ENCODE measurements at places on chromosomes 6 and 20. TPM values are rescaled to one million over a fixed set of nuclear protein-coding genes. Genes with fewer than 3 reads are reported as not detected.

DNA sequence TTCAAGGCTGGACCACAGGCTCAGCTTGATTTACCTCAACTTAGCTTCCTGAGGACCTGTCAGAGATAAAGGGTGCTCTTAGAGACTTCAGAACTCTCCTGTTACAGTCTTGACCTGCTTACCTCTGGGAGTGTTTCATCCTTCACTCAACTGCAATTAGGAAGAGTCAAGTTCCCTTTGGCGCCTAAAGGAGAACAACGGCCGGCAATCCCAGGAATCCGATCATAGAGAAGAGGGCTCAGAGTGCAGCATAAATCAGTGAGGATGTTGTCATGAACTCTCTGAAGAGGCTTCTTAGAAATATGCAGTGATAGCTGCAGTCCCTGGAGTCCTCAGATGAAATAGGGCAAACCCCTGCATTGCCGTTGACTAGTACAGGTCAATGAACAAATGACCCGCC is 36.4 kb downstream of the LYRM2 start:
- DNase-seq: no peak
- H3K36me3 ChIP-seq: no peaks in the 10 kb centered on the region
- H3K27ac ChIP-seq: no peak overlapping the region
- H3K4me1 ChIP-seq: no peaks in the 10 kb centered on the region
- H3K27me3 ChIP-seq: no peaks in the 10 kb centered on the region

DNA sequence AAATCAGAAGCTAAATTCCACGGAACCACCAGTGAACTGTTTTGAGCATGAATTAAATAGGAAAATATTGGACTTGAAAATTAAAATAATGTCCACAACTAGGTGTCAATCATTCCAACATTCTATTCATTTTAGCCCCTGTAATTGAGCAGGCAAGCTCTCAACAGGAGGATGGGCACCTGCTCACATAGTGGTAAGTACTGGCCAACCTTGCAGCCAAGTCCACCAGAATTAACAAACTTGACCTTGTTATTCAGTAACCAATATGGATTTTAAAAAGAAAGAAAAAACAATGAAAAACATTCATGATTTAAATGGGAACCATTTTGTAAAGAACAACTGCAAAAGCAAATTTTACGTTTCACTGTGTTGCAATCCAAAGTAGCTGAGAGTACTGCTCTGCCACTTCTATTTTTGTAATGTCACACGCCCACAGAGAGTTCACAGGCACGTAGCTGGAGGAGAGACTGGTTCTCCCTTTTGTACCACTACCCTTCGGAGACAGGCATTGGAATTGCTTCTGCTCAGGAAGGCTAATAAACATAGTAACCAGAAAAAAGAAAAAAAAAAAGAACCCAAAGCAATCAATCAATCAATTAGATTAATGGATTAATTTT is 75.2 kb upstream of the F13A1 start:
- H3K4me1 ChIP-seq: no peaks in the 10 kb centered on the region
- H3K27me3 ChIP-seq: peaks cover 20% of the 10 kb centered on the region
- H3K36me3 ChIP-seq: no peaks in the 10 kb centered on the region
- no peak overlapping the region for H3K27ac ChIP-seq
- no peak overlapping the region for H3K4me3 ChIP-seq

DNA sequence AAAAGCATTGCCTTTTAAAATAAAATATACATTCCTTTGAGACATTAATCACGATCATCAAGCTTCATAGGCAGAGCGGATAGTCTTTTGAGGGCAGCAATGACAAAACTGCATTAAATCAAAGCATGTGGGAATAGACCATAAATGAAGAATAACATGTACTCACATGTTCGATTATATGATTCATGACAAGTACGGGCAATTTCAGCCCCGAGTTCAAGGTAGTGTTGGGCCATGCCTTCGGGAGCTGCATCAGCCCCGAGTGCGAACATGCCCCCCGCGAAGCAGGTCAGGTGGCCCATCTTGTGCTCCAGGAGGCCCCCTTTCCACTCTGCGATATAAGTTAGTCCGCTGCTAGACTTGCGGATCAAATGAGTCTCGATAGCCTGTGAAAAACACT is 111.0 kb upstream of the FAM184A start:
- no peak overlapping the region for H3K4me3 ChIP-seq
- H3K27ac ChIP-seq: no peak overlapping the region
- DNase-seq: no peak
- H3K4me1 ChIP-seq: no peaks in the 10 kb centered on the region
- H3K36me3 ChIP-seq: no peaks in the 10 kb centered on the region

GRCh38 chr20:47338131-47338628 is 18.3 kb downstream of the ZMYND8 start:
- H3K36me3 ChIP-seq: peaks cover 31% of the 10 kb centered on the region
- H3K4me1 ChIP-seq: peaks cover 63% of the 10 kb centered on the region
- H3K27me3 ChIP-seq: no peaks in the 10 kb centered on the region

DNA sequence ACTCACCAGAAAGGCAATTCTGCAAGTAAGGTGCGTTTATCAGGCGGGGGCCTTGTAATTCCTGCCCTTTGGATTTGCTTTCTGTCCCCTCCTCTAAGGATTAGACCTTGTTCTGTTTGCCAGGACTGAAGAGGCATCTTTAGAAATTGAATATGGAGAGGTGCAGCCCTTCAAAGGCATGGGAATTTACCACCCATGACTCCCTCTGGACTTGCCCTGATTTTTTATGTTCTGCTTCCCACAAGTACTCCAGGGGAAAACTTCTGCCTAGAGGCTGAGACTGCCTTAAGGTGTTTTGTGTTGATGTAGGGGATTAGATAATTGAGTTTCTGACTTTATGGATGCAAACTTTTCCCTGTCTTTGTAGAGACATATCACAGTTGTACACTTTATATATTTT is 30.2 kb downstream of the SYTL3 start:
- H3K4me3 ChIP-seq: no peak overlapping the region
- no peaks in the 10 kb centered on the region for H3K27me3 ChIP-seq
- no peaks in the 10 kb centered on the region for H3K4me1 ChIP-seq

DNA sequence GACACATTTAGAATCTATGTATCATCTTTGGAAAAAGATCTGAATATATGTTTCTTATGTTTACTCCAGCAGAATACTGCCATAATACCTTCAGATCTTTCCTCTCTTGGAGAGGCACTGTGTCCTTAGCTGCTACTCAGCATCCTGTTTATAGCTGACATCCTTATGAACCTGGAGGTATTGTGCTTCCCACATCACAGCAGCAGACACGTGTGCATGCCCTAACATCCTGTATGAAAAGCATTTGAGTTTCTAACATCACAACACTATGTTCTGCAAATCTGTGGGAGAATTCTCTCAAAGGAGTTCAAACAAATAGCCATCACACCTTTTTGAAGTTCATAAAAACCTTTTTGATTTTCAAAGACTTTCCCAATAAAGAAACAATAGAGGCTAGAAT is 216.0 kb downstream of the GJA1 start:
- H3K36me3 ChIP-seq: no peaks in the 10 kb centered on the region
- no peak overlapping the region for H3K27ac ChIP-seq
- no peaks in the 10 kb centered on the region for H3K27me3 ChIP-seq
- H3K4me1 ChIP-seq: peaks cover 26% of the 10 kb centered on the region
- no peak for DNase-seq

DNA sequence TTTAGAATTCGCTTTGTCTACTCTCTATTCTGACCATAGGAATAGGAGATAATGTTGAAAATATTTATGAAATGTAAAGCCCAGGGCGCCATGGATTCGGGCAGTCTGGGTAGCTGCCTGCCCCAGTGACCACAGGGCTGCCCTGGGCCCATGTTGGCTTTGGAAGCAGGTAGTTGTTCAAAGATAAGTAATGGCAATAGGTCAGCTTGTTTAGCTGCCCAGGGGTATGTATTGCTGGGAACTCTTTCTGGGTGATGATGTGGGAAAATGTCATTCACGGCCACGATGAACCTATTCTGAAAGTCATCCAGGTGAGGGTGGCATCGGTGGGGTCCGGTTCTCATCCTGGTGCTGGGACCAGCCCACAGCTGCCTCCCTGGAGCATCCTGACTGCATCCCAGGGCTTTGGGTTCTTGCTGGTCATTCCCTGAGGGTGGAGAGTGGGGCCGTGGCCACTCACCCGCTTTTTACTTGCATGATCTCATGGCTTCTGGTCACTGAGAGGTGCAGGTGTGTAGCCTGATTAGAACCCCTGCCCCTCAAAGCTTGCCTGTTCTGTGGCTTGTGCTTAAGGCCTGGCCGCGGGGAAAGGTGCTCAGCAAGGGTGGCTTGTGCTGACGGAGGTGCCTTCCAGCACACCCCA is 102.8 kb downstream of the ERMARD start:
- no peak overlapping the region for H3K27ac ChIP-seq
- no peaks in the 10 kb centered on the region for H3K27me3 ChIP-seq
- H3K36me3 ChIP-seq: no peaks in the 10 kb centered on the region
- no peak overlapping the region for H3K4me3 ChIP-seq

DNA sequence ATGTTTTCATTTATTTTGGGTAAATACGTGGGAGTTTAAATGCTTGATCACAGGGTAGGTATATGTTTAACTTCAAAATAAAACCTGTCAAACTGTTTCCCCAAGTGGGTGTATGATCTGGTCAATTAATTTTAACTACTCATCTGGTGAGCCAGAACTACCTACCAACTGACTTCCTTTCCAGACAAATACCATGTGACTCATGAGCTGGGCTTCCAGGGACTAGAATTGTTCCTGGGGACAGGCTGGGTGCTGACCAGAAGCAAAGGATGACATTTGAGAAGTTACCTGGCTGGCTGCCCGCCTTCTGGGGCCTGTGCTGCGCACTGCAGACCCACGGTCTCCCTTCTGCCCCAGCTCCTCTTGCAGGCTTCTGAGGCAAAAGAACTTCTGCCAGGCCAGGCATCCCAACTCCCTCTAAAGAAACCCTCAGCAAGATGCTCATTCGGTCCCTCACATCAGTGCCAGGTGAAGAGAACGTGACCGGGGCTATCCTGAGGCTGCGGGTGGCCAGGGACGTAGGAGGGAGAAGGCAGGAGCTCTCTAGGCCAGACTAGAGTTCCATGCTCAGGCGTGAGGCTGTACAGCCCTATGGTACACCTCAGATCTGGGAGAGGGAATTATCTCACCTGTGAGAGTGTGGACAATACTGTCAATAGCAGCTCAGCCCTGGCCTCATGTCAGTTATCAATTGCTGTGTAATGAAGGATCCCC is 103.6 kb downstream of the JPH2 start:
- H3K36me3 ChIP-seq: no peaks in the 10 kb centered on the region
- no peak overlapping the region for H3K27ac ChIP-seq
- H3K4me3 ChIP-seq: no peak overlapping the region
- peaks cover 8% of the 10 kb centered on the region for H3K4me1 ChIP-seq
- DNase-seq: no peak

DNA sequence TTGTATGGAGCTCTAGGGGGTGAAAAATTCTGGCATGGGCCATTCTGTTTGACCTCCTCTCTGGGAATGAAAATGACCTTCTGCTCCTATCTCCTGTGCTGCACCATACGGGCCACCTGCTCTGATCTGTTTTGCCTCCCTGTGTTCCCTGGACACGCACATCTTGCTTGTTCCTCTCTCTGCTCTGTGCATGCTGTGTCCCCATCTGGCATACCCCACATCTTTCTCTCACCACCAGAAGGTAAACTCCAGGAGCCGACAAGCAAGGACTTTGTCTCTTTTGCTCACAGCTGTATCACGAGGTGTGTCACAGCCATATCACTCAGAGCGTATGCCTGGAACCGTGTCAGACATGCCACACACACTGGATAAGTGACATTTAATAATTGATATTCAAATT is 208.4 kb upstream of the DTNBP1 start:
- no peak for DNase-seq
- H3K4me1 ChIP-seq: peaks cover 28% of the 10 kb centered on the region
- no peak overlapping the region for H3K4me3 ChIP-seq
- H3K36me3 ChIP-seq: no peaks in the 10 kb centered on the region
- no peaks in the 10 kb centered on the region for H3K27me3 ChIP-seq

- no peak overlapping the region for H3K4me3 ChIP-seq
- H3K36me3 ChIP-seq: no peaks in the 10 kb centered on the region
- DNase-seq: no peak
- no peaks in the 10 kb centered on the region for H3K27me3 ChIP-seq
These were observed 164.6 kb upstream of the FAM83B start for GRCh38 chr6:54681987-54682386.

DNA sequence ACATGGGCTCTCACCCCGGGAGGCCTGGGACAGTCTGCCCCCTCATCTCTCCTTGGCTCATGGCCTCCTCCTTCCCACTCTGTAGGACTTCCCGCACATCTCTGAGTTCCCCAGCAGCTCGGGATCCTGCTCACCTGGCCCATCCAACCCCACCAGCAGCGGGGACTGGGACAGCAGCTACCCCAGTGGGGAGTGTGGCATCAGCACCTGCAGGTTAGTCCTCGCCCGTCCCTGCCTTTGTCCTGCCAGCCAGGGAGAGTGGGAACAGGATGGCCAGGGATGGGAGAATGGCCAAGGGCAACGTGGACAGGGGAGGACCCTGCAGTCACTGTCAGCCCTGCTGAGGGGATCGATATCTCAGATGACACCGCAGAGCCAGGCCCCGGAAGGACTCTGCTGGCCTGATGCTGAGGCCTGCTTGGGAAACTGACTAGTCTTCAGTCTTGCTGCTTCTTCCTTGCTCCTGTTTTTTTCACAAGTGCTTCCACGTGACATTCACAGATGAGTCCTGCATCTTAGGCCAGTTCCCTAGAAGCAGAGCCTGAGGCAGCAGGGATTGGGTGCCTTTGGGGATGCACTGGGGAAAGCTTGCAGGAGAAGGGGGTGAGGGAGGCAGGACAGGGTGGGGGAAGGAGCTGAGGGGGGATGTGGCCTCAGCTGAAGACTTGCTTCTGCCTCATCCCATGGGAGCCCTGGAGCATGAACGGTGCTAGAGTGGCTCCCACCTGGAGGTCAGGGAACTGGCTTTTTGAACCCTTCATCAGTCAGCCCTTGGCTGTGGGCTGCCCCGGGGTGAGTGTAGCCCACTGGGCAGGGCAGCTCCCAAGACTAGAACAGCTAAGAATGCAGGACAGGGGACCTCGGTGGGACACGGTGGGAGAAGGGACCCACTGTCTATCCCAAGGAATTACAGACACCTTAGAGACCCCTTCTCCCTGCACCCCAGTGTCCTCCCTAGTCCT is 120.1 kb downstream of the JPH2 start:
- no peaks in the 10 kb centered on the region for H3K36me3 ChIP-seq
- DNase-seq: peak; percentile 77
- H3K27me3 ChIP-seq: peaks cover 2% of the 10 kb centered on the region
- H3K4me1 ChIP-seq: peaks cover 8% of the 10 kb centered on the region
- H3K4me3 ChIP-seq: no peak overlapping the region

DNA sequence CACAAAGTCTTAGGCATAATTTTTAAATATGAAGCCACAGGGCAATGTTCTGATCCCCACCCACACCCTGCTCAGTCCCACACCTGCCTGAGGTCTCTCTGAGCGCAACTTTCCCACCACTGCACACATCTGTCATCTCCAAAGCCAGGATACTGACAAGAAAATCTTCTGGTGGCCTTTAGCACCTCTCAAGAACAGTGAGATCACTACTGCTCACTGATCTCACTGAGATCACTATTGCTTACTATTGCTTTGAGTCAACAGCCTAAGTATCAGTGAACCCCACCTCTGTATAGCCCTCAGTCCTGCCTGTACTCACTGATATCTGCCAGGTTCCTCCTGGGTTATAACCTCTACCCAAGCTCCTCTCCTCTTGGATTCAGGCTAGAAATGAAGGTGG is 6.4 kb downstream of the TNFRSF21 start:
- H3K4me3 ChIP-seq: no peak overlapping the region
- H3K27ac ChIP-seq: no peak overlapping the region
- no peak for DNase-seq
- H3K36me3 ChIP-seq: no peaks in the 10 kb centered on the region
- peaks cover 54% of the 10 kb centered on the region for H3K27me3 ChIP-seq

Gene BPI
- 7.7 TPM for total RNA-seq

Gene DZANK1
- total RNA-seq: 1.9 TPM

Gene RSPO3
- total RNA-seq: 4.5 TPM

Gene TMC2
- total RNA-seq: not detected

All from osteocyte (in vitro differentiated cells).